ENCODE measurements at places on chromosomes 1 and 21.

- no peak for DNase-seq
Observed at GRCh38 chr1:164033782-164034181, 525.2 kb upstream of the PBX1 start.

DNA sequence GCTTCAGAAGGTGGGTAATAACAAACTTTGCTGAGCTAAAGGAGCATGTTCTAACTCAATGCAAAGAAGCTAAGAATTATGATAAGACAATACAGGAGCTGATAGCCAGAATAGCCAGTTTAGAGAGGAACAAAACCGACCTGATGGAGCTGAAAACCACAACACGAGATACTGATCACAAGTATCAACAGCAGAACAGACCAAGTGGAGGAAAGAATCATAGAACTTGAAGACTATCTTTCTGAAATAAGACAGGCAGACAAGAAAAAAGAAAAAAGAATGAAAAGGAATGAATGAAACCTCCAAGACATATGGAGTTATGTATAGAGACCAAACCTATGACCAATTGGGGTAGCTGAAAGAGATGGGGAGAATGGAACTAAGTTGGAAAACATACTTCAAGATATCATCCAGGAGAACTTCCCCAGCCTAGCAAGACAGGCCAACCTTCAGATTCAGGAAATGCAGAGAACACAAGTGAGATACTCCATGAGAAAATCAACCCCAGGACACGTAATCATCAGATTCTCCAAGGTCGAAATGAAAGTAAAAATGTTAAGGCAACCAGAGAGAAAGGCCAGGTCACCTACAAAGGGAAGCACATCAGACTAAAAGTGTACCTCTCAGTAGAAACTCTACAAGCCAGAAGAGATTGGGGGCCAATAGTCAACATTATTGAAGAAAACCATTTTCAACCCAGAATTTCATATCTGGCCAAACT is 20.5 kb downstream of the CD84 start:
- no peak for DNase-seq

- DNase-seq, result no peak
Observed at GRCh38 chr1:210876275-210876674, 257.7 kb downstream of the KCNH1 start.

GRCh38 chr1:80509965-80510522 is 1290.7 kb upstream of the ADGRL2 start:
- DNase-seq, result no peak

- no peak for DNase-seq
Observed at GRCh38 chr1:1430114-1430982, 5.1 kb upstream of the VWA1 start.

- no peak for DNase-seq
Observed at GRCh38 chr1:206588492-206588891, 23.8 kb downstream of the EIF2D start.

DNA sequence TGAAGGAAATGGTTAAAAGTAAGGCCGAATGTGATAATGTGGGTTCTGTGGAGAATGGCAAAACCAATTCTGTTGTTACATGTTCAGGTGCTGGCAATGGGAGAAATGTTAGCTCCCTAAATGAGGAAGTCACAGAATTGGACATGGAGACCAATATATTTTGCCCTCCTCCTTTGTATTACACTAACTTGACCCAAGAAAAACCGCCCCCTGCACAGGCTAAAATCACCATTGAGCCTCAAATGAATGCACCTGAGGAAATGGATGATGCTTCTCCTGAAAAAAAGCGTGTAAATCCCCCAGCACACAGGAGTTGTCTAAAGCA is 932 bp downstream of the MAP10 start:
- DNase-seq, result no peak

GRCh38 chr1:114097109-114097508 is 56.6 kb downstream of the SYT6 start:
- DNase-seq, result no peak

DNA sequence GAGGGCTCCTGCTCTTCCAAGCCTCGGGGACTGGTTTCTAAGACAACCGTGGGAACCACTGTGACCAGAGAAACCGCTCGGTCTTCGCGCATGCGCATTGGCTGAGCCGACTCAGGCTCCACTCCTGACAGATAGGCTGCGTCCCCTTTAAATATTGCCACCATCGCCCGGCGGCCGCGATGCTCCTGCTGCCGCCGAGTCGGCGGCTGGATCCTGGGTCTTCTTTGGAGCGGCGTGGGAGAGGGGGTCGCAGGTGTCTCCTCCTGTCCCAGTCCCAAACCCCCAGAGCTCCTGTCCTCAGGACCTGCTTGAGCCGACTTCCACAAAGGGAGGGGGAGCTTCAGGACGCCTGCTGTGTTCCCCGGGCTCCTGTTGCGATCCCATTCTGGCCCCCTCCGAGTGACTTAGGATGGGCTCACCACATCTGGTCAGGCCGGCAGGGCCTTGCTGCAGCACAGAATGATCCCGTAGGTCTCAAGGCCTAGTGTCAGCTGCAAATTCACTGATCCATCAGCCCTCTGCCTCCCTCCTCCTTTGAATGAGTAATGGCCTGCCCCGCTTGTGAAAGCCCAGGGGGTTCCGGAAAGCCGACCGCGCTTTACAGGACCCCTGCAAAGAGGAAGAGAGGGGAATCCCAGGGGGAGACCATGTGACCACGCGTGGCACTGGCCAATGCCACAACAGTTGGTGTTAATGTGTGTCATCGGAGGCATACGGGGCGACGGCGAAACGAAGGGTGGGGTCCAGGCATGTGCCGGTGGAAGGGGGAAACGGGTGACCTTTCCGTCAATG is 683.2 kb upstream of the TPTE start:
- no peak for DNase-seq

DNA sequence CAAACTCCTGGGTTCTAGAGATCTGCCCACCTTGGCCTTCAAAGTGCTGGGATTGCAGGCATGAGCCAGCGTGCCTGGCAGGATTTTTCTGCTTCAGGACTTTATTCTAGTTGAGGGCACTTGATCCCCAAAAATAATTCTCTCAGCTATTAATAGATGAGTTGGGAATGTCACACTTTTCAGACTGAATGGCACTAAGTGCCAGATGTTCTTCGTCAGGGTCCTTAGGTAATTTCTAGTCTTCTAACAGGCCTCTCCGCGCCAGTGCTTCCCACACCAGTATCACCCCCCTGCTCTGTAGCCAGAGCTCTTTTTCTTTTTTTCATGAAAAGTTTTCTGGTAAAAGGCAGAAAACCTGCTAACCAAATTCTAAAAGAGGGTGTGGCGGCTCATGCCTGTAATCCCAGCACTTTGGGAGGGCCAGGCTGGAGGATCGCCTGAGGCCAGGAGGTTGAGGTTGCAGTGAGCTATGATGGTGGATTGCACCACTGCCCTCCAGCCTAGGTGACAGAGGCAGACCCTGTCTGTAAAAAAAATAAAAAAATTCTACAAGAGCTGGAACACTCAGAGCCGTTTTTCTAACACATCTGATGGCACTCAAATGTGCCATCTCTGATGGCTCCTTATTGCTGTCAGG is 6.1 kb upstream of the SARS1 start:
- no peak for DNase-seq

GRCh38 chr1:246162560-246162959 is 344.5 kb downstream of the SMYD3 start:
- no peak for DNase-seq

DNA sequence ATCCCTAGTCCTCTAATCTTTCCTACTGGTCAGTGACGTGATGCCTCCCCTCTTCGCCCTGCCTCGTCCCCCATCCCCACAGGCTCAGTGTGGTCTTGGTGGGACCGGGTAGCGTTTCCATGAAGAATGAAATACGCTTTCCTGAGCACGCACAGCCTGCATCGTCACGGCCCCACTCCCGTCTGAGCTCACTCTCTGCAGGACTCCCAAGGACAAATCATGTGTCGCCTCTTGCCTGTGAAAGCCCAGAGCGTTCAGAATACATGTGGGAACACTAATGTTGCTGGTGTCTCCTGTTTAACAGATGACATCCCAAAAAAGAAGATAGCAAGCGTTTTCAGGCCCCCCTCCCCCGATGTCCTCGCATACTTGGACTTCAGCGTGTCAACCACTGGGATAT is 49.2 kb downstream of the S100B start:
- no peak for DNase-seq

DNA sequence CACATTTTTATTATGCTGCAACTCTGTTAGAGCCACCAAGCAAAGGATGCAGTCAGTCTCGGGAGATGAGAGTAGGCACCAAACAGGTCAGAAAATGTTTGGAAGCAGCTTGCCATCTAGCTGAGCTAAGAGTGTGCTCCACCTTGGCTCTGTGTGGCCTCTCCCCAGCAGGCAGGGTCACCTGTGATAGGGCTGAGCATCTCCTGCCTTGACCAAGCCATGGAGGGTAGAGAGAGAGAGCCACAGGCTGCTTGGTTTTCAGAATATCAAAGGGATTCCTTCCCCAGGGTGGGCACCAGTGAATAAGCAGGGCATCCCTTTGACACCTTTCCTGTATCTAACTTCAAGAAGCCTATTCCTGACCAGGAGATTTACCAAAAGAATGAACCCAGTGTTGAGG is 135.5 kb downstream of the SDCCAG8 start:
- DNase-seq, result no peak
